ENCODE measurements at places on chromosomes 4 and X.
A peak's percentile ranks its signal among the peaks of the same experiment; 100 is the strongest.

DNA sequence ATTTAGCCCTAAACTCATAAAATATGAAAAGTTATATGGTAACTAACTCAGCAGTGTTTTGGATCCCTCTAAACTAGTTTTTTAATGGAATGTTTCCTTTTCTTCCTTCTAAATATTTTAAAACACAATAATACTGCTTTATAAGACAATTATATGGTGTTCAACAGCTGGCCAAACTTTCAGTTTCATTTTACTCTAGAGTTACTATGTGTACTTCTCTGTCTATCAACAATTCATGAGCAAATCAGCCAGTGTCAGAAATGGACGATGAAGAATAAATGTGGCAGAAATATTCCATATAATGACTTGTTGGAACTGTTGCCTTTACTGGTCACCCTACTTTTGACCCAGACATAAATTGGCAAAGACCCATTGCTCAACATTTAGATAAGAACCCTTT, 64.8 kb upstream of the CXXC4 start:
- DNase-seq = no peak

- no peak for DNase-seq
Observed at GRCh38 chrX:56974408-56974807, 20.9 kb downstream of the SPIN3 start.

- no peak for DNase-seq
Observed at GRCh38 chr4:163273203-163273602, 59.2 kb downstream of the NPY1R start.

- no peak for DNase-seq
Observed at GRCh38 chrX:87571964-87572363, 54.4 kb downstream of the KLHL4 start.

DNA sequence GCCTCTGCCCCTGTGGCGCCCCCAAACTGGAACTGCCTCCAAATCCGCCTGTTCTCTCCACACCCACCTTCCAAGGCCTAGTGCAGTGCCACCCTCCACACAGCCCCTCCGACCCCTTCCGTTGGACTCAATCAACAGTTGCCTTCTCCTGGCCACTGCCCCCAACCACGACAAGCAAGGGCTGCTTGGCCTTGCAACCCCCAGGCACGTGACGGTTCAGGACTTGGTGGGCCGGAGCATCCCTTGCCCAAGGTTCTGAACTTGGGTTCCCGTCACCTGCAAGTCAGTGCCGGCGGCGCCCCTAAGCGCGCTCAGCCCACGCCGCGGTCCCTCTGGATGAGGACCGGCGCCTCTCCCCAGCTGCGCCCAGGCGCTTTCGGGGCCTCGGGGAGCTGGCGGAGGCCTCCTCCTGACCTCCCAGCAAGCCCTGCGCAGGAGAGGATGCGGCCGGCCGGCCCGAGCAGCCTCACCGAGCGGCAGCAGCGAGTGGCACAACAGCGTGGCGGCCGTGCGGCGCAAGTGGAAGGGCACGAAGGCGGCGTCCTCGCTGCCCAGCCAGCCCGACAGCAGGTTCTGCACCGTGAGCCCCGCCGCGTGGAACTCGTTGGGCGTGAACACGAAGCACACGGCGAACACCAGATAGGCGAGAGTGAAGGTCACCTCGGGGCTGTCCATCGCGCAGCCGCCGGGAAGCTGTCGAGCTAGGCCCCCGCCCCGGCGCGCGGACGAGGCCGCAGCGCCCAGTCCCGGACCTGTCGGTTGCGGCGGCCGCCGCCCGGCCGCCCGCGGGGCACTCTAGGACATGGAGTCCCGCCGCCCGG, 750 bp downstream of the TMEM129 start:
- DNase-seq = peak; percentile 68

DNA sequence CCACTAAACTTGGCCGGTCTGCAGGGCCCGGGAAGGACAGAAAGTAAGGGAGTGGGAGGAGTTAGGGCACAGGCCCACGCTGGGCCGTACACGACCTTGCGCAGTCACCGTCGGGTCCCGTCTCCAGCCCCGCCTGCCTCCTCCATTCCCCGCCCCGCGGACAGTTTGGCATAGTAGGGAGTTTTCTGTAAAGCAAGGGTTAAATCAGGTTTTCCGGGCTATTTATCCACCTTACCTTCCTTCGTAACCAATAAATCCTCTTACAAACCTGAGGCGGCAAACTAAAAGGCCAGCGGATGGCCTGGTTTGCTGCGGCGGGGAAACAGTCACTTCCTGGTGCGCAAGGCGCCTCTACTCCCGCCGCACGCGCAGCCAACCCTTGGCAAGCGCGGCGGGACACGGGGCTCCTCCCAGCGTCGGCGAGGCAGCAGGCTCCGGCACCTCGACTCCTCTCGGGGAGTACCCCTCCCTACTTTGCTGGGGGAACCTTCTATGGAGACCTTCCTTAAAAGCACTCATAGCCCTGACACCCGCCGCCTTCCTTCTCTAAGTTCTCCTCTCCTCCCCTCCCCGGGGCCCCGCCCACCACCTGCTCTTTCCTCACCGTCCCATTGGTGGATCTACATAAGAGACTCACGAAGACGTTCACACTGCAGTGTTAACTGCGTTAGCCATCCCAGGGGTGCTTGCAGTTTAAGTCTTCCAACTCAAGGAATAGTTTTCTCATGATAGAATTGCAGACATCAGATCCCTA, at the start of gene TRMT2B:
TSS of gene TRMT2B (minus strand) at position 563 of the 754 bp plus-strand sequence. CDS start 9,822 bp downstream, outside the sequence.
- peak; percentile 84 for DNase-seq

DNA sequence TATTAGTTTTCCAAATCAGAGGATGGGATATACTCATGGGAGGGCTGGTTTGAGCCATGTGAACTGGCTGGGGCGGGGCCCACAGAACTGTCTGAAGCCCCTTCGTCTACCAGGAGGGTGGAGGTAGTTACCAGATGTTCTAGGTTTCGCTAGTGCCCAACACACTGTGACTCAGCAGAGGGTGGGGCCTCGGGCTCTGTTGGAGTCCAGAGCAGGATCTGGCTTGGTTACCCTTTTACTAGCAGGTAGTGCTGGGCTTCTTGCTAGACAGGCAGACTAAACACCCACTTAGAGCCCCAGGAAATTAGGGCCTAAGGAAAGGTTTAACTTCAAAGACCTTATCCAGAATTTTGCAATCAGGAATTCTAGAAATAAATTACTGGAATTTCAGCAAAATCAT, 56.2 kb upstream of the CHRDL1 start:
- DNase-seq = peak; percentile 22

DNA sequence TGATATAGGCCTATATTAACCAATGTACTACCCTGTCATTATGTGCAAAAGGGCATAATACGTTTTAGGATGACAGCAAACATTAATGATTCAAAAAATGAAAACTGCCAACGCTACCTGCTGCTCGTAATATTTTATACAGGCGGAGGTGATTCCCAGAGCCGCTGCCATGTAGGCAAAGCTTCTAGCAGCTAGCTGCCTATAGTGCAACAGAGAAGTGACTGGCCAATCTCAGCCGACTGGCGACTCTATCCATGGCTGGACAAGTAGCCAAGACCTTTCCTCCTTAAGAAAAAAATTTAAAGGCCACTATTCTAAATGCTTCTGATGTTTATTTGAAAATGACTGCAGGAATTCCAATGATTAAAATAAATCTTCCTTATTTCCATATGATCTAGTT, 1.9 kb downstream of the PPARGC1A start:
- no peak for DNase-seq

DNA sequence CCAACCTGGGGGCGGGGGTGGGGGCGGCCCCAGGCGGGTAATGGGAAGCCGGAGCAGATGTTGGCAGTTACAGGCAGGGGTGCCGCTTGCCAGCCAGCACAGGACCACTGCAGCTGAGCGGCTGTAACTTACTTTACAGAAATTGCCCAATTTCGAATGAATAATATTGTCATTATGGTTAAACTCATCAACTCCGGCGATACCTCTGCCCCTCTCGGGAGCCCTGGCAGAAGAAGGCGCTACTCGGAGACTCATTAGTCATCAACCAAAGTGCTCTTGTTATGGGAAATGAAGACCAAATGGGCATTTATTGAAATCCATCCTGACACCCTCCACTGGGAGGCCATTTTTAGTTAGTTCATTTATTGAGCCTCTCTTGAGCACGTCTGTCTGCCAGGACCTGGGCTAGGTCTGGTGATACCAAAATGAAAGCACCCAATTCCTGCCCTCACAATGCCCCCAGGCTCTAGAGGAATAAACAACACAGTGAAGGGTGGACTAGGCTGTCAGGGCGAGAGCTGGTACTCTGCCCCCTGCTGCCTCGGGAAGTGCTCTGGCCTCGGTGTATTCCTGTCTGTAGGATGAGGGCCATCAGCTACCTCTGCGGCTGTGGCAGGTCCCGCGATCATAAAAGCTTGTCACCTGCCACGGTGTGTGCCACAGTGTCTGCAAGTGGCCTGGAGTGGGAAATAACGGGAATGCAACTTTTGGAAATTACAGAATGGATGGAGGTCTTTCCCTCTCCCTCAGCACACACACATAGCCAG, 159.1 kb upstream of the PSAPL1 start:
- DNase-seq = no peak

- no peak for DNase-seq
Observed at GRCh38 chr4:183843248-183843671, 61.8 kb upstream of the STOX2 start.

DNA sequence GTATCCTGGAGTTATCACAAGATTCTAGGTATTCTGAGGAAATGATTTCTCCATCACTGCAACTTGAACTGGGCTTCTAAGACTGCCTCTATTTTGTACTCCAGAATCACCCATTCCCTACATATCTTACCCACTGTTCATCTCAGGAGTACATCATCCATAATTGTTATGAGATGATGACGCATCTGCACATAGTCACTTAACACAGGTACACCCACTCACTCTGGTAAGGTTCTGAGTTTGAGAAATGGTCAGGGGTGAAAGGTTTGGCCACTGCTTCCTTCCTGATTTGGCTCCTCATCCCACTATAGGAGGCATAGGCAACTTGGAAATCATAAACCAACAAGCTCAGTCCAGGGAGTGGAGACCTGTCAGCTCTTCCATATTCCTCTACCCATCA, 143.9 kb downstream of the GLRA2 start:
- no peak for DNase-seq

GRCh38 chrX:40646489-40647306, 663 bp downstream of the CXorf38 start:
- peak; percentile 32 for DNase-seq

- DNase-seq = no peak
Observed at GRCh38 chrX:68872171-68872570, 43.4 kb downstream of the EFNB1 start.

DNA sequence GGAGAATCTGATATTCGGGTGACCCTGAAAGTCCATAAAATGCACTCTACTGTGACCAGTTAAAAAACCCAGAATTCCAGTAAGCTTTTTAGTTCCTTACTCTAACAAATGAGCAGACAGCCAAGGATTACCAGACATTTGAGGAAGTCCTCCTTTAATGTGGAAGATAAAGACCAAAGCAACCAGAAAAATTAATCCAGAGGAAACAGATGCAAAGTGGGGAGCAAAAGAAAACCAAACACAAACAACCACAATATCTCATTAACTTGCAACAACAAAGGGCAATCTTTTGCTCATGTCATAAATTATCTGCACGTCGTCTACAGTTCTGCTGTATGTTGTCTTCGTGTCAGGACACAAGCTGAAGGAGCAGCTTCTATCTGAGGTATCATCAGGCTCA, 164.4 kb downstream of the PJA1 start:
- DNase-seq = no peak

GRCh38 chrX:47482065-47482511, 934 bp downstream of the ZNF41 start:
- DNase-seq = no peak

GRCh38 chr4:86967798-86968197, 33.0 kb downstream of the AFF1 start:
- DNase-seq = no peak

GRCh38 chr4:175394208-175394607, 417.9 kb downstream of the GPM6A start:
- DNase-seq = no peak

DNA sequence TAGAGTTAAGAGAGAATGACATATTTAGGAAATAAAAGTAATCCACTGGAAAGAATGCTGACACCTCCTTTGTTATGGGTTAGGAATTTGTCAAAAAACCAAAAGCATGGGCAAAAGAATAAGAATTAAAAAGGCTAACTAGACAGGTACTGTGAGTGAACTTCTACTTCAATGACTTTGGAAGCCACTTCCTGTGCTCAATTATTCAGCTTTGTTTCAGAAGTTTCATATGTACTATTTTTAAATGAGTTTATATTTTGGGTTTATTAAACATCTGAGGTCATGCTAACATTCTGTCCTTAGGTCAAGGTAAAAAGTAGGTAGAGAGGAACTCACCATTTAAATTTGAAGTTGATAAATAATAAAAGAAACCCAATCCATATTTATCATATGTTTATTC, 106.7 kb upstream of the CXorf51A start:
- no peak for DNase-seq

DNA sequence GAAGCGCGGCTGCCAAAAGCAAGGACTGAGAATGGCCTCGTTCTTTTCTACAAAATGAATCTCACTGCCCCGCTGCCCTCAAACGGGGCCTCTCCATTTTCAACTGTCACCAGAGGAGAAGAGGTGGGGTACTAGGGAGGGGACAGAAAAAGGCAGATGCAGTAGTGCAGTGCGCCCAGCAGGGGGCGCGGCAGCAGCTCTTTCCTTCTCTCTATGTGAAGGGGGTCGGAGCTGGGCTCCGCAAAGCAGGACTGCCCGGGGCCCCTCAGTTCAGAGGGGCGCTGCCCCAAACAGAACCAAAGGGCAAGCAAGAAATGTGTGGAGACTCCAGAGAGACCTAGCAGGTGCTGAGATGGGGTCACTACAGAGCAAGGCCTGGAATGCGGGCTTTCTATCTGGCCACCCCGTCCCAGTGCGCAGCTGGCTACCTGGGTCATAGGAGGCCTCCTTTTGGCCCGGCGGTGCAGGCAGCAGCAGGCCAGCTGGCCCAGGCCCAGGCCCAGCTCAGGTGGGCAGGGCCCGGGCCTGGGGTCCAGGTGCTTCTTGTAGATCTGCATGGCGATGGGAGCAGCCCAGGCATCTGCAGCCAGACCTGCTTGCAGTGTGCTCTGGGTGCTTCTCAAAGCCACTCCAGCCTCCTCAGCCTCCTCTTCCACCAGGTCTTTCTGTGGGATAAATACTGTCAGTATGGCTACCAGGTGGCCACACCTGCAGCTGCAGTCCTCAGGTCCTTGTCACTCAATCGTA, 5.9 kb downstream of the IRAK1 start:
- peak; percentile 55 for DNase-seq

DNA sequence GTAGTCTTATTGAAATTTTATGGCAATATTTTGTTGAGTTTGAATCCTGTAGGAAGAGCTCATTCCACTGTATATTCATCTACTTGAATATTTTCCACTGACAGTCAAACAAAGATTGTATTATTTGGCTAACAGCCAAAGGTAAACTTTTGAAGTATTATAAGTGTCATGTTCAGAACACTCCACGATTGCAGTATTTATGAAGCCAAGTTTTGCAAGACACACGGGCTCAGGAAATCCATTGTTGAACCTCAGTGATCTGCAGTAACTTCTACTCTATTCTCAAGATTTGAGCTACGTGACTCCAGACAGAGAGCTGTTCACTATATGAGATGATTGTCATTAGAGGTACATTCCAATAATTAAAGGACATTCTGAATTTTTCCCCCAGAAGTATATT, 302.7 kb upstream of the ADGRL3 start:
- DNase-seq = no peak
